GM03348 (cell line): ENCODE measurements at places on chromosomes 2 and 18.

DNA sequence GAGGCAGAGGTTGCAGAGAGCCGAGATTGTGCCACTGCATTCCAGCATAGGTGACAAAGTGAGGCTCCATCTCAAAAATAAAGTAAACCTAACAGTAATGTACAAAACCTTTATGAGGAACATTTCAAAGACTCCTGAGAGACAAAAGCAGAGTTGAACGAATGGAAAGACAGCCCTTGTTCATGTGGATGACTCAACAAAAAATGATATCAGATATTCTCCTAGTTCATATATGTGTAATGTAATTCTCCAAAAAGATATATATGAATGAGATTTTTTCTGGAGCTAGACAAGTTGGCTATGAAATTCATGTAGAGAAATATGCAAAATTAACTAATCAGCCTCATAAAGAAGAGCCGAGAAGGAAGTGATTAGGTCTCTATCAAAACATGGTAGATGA is 61.7 kb downstream of the KIAA1328 start:
- DNase-seq, result no peak

GRCh38 chr2:153005071-153005730 is 286.8 kb downstream of the ARL6IP6 start:
- DNase-seq, result no peak

DNA sequence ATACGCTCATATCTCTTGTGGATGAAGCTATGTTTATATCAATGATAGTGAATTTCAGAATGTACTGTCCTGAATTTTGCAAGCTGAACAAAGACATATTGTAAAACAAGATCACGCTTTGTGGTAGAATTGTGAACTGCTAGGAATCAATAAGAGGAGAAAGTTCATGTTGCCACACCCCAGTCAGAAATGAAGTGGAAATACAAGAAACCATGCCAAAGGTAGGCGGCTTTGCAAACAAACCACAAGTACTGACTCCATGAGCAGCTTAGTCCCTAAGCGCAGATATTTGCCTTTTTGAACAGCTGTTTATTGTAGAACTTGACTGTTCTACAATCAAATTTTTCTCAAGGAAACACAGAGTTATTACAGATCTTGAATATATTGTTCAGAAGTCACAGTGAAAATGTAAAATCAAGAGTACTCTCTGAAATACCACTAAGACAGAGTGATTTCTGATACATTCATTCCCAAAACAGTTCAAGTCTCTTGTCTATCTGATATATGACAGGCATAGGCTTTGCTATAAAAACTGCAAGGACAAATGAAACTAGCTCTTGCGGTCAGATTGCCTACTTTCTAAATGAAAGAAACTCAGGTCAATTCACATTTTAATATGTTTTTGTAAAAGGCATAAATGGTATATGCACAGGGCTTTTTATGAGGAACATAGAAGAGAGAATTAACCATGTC is 120.9 kb upstream of the CDH19 start:
- DNase-seq, result no peak

DNA sequence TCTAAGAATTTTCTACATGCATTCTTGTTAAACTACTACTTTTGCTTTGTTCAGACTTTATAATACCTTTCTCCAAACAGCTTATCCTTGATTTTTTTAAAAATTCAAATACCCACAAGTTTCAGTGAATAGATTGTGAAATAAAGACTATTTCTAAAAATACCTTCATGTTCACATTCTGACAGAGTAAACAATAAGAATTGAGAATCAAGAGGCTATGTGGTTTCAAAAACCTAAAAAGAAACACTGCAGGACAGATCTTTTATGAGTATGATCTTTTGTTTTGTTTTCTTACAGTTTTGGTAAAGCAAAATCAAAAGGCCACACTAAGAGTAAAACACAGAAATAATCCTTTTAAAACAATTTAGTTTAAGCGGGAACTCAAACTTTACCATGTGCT is 21.2 kb downstream of the ALS2 start:
- DNase-seq, result no peak

GRCh38 chr2:217858519-217859491 is 144.0 kb downstream of the TNS1 start:
- peak; percentile 91 for DNase-seq

GRCh38 chr2:46315103-46315890 is 18.1 kb downstream of the EPAS1 start:
- peak; percentile 90 for DNase-seq

DNA sequence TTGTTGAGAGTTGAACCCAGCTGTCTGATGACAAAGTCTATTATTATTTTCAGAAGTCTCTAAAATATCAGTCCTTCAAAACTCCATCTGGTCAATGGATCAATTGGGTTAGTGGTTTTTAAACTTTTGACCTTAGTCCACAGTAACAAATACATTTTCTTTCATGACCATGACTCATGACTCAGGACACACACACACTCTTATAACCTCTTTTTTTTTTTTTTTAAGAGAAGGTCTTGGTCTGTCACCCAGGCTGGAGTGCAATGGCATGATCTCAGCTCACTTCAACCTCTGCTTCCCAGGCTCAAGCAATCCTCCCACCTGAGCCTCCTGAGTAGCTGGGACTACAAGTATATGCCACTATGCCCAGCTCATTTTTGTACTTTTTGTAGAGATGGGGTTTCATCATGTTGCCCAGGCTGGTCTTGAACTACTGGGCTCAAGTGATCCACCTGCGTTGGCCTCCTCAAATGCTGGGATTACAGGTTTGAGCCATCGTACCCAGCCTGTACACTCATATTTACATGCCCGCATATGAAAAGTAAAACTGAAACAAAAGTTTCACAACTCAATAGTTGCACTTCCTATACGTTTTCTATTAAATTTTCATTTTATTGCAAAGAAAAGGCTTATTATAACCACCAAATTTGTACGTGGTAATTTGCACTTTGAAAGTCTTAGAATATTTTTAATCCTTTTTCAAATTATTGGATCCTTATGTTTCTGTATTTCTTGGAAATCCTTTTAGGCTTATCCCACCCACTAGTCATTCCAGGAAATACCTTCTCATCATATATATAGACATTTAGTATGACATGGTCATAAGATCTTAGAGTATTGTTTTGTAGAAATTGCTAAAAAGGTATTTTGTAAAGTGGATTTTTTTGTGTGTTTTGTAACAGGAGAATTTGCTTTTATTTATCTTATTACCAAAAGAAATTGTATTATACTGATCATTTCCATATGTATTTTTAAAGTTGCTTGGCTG is 199.0 kb downstream of the LPIN1 start:
- no peak for DNase-seq

- DNase-seq, result no peak
These were observed 252.4 kb downstream of the PLCL1 start for GRCh38 chr2:198056836-198057235.

GRCh38 chr2:186429104-186429503 is 57.0 kb upstream of the ZC3H15 start:
- no peak for DNase-seq
